ENCODE measurements at places on chromosomes 5 and 9.

- DNase-seq: no peak
Observed at GRCh38 chr5:142317753-142318152, 7.1 kb downstream of the SPRY4 start.

- DNase-seq: no peak
Observed at GRCh38 chr9:114718801-114719221, 36.8 kb upstream of the TEX48 start.

GRCh38 chr9:69172895-69173294 lies 1.2 kb upstream of the TJP2 start:
- no peak for DNase-seq

DNA sequence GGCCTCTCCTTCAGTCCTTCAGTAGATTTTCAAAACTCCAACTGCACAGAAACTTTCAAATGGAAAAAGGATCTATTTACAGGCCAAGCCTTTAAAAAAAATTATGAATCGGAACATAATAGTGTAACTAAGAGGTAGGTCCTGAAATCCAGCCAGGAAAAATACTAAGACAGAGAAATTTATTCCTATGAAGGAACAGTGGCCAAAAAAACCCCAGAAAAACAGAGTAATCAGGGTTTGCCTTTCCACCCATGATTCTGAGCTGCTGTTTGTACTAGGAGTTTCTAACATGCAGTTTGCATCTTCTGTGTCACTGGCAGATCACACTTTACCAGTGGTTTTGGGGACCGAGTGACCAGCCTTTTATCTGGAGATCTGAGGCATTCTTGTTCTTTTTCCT lies 93.1 kb upstream of the TMED7 start:
- DNase-seq: no peak

GRCh38 chr9:36966371-36967097 lies 67.5 kb downstream of the PAX5 start:
- no peak for DNase-seq

GRCh38 chr5:92017776-92018175 lies 634.7 kb upstream of the ARRDC3 start:
- peak; percentile 58 for DNase-seq

- DNase-seq: no peak
Observed at GRCh38 chr9:23322392-23322791, 503.6 kb downstream of the ELAVL2 start.

GRCh38 chr9:131813116-131813515 lies 73.2 kb upstream of the RAPGEF1 start:
- no peak for DNase-seq

- no peak for DNase-seq
Observed at GRCh38 chr5:2894316-2894715, 142.8 kb upstream of the IRX2 start.

GRCh38 chr5:134541736-134542376 lies 16.4 kb downstream of the JADE2 start:
- DNase-seq: no peak

GRCh38 chr9:70255486-70255885 lies 3.3 kb upstream of the SMC5 start:
- DNase-seq: no peak

GRCh38 chr5:126377424-126377823 lies 45.8 kb upstream of the GRAMD2B start:
- DNase-seq: no peak

DNA sequence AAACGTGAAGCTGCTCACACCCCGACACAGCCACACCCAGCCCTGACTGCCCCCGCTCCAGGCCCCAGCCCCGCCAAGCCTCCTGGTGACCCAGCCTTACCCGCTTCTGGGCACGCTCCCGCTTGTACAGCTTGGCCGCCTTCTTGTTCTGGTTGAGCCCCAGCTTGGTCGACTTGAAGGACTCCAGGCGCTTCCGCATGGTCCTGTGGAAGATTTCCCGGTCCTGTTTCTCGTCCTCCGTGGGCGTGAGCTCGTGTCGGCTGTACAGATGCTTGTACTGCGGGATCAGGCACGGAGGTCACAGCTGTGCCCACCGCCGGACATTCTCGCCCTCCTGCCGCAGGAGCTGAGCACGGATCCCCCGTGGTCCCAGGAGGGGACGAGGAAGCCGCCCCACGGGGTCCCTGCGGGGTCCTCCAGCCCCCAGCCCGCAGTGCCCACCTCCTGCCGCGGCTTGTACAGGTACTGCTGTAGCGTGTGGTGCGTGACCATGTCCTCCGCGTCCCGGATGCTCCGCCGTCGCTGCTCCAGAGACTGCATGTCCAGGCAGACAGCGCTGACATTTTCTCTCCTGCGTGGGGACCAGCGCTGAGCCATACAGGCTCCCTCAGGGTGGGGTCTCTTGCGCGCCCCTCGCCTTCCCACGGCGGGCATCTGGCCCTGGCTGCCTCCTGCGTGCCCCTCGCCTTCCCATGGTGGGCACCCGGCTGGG lies 33.3 kb downstream of the EXOC3 start:
- DNase-seq: no peak

DNA sequence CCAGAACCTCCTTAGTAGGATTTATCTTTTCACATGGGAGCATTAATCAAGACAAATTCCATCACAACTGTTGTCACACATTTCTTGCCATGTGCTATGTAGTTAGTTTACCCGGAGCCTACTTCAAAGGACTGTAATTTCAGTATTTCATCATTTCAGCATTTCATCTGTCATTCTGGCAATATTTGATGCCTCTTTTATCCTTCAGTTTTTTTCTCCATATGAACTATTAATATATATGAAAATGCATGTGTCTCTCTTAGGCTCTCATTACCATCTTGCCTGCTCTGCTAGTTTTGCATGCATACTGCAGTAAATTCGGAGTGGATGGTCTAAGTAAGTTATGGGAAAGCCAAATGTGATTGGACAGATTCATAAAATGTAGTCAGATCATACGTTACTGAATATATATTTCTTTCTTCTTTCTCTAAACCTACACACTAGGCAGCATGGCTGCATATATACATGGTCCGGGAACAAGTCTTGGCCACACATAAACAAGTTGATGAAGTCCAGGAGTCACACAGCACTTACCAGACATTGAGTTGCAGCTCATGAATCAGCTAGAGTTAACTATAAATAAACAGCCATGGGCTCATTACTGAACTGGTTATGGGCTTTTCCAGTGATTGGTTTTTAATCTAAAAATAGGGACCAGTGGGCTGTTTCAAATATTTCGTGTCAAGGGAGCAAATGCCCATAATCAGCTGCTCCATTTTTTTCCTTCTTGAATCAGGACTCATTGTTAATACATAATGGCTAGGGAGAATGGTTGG lies 46.6 kb downstream of the SPATA31D1 start:
- no peak for DNase-seq

DNA sequence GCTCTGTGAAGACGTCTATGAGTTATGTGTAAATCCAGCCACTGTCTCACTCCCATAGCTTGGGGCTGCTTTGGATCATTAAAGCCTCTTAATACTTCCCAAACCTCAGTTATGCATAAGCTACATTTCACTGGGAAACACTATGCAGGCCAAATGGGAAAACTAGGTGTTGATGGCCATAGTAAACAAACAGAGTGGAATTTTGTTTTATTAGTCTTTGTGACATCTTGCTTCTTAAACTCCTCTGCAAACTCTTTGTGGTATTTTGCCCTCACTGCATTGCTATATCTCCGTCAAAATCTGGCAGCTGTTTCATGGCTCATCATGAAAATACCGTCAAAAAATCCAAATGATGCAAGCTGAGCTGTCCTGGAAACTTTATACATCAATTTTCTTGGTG lies 167.2 kb upstream of the HMHB1 start:
- peak; percentile 67 for DNase-seq

- no peak for DNase-seq
Observed at GRCh38 chr5:16837305-16837704, 98.8 kb downstream of the MYO10 start.

GRCh38 chr5:169048181-169049125 lies 252.5 kb downstream of the SLIT3 start:
- no peak for DNase-seq

DNA sequence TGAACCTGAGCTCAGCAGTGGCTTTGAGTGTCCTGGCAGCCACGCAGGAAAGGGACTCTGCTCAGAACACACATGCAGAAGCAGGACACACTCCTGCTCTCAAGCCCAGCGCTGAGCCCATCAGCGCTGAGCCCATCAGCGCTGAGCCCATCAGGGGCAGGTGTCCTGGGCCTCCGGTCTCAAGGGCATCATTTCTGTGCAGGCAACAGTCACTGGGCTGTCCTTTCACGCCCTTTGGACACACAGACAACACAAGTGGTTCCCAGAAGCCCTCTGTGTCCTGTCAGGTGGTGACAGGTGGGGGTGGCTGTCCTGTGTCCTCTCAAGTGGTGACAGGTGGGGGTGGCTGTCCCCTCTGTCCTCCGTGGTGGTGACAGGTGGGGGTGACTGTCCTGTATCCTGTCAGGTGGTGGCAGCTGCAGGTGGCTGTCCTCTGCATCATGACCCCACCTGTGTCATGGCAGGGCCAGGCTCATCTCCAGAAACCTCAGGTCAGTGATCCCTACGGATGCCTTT lies 39.0 kb upstream of the CLPTM1L start:
- no peak for DNase-seq

GRCh38 chr5:172163346-172163745 lies 24.7 kb downstream of the STK10 start:
- no peak for DNase-seq

- no peak for DNase-seq
Observed at GRCh38 chr5:67896930-67897313, 318.6 kb upstream of the PIK3R1 start.

GRCh38 chr5:74409166-74409706 lies 231.3 kb downstream of the ENC1 start:
- no peak for DNase-seq

GRCh38 chr5:134466241-134467069 lies 54.8 kb upstream of the CDKN2AIPNL start:
- peak; percentile 24 for DNase-seq

DNA sequence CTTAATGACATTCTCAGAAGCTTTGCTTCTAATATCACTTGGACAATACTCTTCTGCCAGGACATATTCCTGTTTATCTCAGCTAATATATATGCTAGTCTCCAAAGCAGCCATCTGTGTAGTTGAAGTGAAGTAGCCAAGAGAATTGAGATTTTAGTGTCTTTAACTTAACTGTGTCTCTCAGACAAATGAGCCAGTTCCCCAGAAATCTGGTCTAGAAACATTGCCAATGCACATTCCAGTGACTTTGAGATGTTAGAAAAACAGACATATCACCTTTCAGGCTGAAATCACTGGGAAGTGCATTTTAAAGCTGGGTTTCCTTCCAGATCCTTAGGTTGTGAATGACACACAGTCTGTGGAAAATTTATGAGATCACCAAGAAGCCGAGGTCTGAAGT lies 114.6 kb downstream of the MTX3 start:
- DNase-seq: no peak

DNA sequence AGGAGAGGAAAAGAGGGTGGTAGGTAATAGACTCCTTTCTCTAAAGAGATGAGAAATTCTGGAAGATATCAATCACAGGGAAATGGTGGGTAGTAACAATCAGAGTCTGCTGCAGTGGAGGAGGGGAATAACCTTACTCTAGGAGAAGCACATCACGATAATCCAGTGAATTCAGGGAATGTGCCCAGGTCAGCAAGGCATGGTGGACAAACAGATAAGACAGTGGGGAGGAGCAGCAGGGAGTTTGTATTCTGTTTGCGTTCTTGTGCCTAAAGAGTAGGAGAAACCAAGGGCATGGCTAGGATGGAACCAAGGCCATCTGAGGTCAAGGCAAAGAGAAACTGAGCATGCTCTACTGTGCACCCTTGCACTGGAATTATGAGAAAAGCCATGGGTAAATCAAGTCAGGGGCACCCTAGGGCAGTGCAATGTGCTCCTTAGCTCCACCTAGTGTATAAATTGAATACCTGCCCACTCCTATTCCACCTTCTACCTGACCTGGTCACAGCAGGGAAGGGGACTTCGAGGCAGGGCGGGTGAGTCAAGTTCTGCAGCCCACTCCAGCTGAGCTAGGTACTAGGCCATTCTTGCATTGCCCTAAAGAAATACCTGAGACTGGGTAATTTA lies 31.6 kb downstream of the RETREG1 start:
- DNase-seq: no peak

DNA sequence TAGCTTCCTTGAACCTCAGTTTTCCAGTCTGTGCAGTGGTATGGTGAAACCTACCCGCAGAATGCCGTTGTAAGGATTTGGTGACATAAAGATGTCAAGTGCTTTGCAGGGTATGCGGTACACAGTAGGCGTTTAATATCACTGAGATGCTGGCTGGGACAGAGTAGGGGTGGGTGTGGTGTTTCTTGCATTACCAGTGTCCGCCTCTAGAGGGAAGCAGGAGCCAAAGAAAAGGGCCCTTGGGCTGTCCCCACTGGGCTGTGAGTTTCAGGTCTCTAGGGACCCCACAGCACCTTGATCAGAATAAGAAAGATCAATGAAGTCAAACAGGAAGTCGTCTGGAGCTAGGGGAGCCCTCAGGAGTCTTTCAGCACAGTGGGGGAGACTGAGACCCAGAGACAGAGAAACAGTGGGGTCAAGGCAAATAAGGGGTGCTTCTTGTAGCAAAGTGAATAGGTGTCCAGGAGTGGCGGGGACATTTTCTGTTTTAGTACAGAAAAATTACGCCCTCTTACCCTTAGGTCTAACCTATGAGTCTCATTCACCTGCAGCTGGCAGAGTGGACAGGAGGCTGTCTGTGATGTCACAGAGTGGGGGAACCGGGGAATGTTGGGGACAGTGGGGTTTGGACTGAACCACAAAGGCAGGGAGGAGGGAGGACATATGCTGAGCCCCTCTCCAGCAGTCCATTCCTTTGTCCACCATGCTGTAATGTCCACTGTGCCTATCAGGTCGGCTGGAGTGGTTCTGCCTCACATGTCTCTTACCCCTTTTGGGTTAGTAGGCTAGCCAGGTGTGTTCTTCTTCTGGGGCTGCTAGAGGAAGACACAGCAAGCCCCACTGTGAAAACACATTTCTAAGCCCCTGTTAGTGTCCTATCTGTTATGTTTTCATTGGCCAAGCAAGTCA lies 4.7 kb upstream of the TEX53 start:
- no peak for DNase-seq

GRCh38 chr5:169971780-169972179 lies 8.5 kb downstream of the INSYN2B start:
- DNase-seq: no peak

- peak; percentile 90 for DNase-seq
Observed at GRCh38 chr5:56259002-56259511, 25.9 kb upstream of the ANKRD55 start.

GRCh38 chr9:127319366-127320114 lies 55.0 kb downstream of the GARNL3 start:
- DNase-seq: no peak

- DNase-seq: no peak
Observed at GRCh38 chr9:89357331-89358197, 39.3 kb downstream of the SECISBP2 start.

- DNase-seq: peak; percentile 75
Observed at GRCh38 chr5:149133795-149134777, 7.2 kb upstream of the ABLIM3 start.

GRCh38 chr9:95373782-95374487 lies 56.4 kb upstream of the FANCC start:
- no peak for DNase-seq

DNA sequence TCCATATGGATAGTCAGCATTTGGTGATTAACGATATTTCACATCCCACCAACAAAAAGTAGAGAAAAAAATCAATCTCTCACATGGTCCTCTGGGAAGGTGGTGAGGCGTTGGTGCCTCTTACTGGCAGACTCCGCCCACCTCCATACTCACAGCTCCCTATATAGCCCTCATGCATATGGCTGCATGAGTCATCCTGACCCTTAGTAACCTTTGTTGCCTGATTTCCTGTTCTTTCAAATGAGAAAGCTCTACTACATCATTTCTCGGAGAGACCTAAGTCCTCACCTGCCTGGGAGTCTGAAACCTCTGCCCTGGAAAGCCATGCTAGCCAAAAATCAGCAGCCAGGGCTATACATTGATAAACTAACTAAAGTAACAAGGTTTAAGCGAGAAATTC lies 33.3 kb upstream of the ABCA1 start:
- DNase-seq: no peak

- DNase-seq: no peak
Observed at GRCh38 chr9:99822806-99823591, 1.3 kb downstream of the NR4A3 start.

All from GM04504 (cell line).